ENCODE measurements at places on chromosomes 5 and 9.

DNA sequence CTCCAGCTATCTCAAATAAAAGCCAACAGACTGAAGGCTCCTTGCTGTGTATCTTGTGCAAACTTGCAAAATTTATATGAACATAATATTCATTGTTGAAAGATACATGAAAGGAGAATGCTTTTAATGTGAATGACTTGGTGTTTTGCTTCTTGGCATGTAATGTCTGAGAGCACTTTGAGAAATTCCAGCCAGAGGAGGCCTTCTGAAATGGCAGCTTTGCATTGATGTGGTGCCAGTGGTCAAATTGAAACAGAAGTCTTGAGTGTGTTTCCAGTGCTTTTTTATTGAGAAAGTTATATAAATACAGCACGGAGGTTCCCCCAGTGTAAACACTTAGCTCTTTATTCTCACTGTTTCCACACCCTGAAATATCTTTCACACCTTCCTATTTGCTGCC is 182.1 kb downstream of the ADCY2 start:
- no peak for DNase-seq

- no peak for DNase-seq
Measured at GRCh38 chr5:54837093-54837492, 148.3 kb downstream of the ESM1 start.

GRCh38 chr5:93886917-93887361 is 145.5 kb upstream of the POU5F2 start:
- no peak for DNase-seq

- DNase-seq, result no peak
Measured at GRCh38 chr5:172768098-172768572, 2.9 kb downstream of the DUSP1 start.

- no peak for DNase-seq
Measured at GRCh38 chr5:36396640-36397039, 94.9 kb upstream of the RANBP3L start.

- DNase-seq, result no peak
Measured at GRCh38 chr5:83343299-83343698, 128.2 kb upstream of the VCAN start.

DNA sequence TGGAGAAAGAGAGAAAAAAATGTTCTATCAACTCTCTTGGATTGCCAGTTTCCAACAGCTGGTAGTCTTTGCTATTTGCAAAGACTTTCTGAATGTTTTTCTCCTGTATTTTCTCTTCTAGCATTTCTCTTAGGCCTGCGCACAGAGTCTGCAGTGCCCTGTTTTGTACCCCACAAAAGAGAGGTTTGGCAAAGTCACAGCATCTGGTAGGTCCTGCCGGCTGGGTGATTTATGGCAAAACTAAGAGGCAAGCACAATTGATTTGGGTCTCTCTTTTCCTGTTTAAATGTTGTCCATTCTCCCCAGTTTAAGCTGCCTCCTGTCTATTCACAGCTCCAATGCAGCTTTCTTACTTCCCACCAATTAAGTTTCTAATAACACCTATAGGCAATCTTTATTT is 193.9 kb downstream of the TRPM3 start:
- no peak for DNase-seq

- DNase-seq, result peak; percentile 31
Measured at GRCh38 chr5:14267991-14268708, 125.0 kb downstream of the TRIO start.

DNA sequence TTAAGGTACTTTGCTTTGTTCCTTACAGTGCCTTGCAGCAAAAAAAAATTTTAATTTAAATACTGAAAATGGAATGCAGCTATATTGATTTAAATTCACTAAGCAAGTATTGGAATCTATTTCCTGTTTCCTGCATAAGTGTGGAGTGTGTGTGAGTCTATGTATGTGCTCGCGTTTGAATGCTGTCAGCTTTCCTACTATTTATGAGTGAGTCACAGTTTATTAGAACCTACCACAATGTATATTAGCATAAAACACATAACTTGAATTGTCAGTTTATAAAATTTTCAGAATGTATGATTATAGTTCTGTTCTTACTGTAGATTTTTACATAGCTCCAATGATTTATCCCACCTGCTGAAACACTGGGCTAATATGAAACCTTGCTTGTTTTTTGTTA is 302.1 kb downstream of the NR2F1-AS1 start:
- no peak for DNase-seq

DNA sequence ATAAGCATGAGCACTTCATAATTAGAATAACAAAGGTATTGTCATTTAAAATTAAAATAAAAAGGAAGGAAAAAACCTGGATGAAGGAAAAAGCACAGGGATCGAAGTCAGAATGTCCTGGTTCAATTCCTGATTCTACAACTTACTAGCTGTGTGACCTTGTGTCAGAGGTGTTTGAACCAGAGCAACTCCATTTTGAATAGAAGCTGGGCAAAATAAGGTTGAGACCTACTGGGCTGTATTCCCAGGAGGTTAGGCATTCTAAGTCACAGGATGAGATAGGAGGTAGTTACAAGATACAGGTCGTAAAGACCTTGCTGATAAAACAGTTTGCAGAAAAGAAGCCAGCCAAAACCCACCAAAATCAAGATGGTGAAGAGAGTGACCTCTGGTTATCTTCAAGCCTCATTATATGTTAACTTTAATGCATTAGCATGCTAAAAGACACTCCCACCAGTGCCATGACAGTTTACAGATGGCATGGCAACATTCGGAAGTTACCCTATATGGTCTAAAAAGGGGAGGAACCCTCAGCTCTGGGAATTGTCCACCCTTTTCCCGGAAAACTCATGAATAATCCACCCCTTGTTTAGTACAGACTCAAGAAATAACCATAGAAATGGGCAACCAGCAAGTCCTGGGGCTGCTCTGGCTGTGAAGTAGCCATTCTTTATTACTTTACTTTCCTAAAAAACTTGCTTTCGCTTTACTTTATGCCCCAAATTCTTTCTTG is 412.7 kb downstream of the PIK3R1 start:
- no peak for DNase-seq

- DNase-seq, result no peak
Measured at GRCh38 chr5:157961896-157962590, 103.1 kb upstream of the CLINT1 start.

DNA sequence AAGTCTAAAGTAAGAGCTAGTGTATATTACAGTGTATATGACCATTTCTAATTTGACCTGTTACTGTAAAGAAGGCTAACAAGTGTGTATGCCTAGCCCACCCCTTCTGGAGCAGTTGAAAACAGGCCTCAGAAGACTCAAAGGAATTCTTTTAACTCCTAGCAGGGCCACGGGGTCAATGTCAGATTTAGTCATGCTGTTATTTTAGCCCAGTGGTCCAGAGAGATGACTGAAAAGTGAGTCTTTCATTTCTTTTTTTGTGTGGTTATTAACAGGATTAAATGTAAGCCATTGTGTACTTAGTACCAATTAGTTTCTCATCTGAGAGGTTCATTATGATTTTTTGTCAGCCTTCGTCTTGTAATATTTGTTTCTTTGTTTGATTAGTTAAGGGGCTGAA is 24.4 kb downstream of the ZCCHC7 start:
- no peak for DNase-seq

DNA sequence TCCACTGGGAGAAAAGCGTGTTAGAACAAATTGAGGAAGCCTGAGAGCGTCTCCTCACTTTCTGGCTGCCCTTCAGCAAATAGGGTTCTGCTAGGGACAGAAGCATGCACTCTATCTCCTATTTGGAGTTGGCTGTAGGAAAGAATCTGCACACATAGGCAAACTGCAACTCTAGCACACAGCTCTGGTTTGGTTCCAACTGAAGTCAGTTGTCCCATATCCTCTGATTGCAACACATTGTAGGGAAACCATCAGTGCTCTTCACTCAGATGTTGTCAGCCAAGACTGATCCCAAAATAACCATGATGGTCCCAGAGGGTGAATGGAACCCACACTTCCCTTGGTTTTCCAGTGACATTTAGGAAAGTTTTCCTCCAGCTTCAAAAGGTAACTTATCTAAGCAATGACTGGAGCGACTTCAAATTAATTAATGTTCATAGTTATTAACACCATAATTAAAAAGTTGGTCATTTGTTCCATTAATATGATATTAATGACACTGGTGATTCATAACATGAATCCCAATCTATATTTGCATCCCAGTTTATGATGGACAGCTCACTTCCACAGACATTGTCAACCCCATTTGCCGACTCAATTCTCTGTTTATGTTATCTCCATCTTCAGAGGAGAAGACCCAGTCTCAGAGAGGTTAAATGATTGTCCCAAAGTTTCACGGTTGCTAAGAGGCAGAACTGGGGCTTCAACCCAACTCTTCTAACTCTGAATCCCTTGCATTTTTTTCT is 136.7 kb upstream of the ZNF462 start:
- DNase-seq, result no peak

DNA sequence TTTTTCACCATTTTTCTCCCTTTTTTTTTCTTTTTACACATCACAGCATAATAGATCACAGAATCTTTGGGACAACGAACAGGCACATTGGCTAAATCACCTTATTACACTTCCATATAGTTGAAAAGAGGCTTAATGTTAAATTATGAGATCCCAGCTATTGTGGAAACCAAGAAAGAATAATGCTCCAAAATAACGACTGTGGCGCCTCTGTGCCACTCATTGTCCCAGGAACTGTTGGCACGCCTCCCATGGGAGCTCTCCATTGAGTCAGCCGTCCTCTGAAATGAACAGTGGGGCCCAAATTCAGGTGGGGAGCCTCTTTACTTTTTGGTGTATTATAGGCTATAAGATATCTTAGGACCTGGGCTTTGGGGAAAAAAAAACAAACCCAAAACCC is 82.2 kb upstream of the NFIB start:
- DNase-seq, result no peak

DNA sequence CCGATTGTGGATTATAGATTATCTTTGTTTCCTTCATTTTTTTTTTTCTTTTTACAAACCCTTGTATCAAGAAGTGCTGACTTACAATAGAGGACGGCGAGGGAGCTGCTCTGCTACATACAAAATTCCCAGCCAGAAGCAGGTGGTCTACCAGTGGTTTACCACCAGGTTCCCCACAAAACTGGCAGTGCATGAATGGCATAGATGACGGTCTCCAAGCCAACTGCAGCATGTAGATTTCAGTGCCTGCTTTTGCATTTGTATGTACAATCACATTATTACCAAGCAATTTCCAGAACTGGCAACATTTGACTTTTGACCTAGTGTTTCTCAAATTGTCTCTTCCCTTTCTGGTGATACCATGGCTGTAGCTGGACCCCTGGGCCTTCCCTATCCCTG is 84.0 kb downstream of the ACER2 start:
- no peak for DNase-seq

GRCh38 chr5:80239680-80240367 is 16.0 kb downstream of the SERINC5 start:
- no peak for DNase-seq

DNA sequence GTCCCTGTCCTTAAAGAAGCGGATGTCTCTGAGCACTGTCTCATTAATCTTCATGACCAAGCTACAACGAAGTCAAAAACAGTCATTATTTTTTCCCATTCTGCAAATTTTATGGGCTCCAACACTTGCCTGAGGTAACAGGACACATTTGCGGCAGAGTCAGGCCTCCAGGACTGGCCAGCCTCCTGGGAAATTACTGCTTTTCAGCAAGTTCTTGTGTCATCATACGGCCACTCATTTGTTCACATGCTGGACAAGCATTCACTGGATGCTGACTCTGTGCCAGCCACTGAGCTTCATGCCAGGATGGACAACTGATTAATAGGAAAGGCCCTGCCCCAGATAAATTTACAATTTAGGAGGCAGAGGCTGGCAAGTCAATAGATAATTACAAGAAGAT is 305.7 kb downstream of the ACTL7B start:
- no peak for DNase-seq

DNA sequence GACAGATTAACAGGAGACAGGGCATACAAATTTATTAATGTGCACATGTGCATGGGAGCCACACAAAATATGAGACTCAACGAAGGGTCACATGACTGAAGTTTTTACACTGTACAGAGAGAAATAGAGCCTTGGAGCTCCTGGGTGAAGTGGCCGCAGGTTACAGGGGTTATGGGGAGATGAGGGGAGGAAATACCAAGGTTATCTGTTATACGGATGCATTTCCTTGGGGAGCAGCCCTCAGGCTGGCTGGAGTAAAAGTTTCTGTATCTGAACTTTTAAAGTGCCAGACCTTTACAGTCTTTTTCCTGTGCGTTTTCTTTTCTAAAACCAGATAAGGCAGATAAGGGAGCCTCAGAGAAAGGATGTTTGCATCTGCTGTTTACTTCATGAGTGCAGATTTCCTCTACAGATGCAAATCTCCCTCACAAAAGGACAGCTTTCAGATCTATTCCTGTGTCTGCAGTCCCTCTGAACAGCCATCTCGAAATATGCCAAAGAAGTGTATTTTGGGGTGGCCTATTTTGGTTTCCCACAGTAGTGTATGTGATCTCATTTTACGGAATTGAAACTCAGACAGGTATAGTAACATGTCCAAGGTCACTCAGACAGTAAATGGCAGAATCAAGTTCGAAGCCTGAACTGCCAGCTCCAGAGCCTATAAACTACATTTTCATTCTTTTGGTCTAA is 139.3 kb upstream of the FBXL17 start:
- DNase-seq, result no peak

GRCh38 chr5:135027266-135027696 is 6.7 kb downstream of the PITX1 start:
- no peak for DNase-seq
